Natural killer cell (primary cell): ENCODE measurements at places on chromosomes 3 and 15. TPM values are rescaled to one million over a fixed set of nuclear protein-coding genes. Genes with fewer than 3 reads are reported as not detected.

GRCh38 chr3:71681224-71681668 is 44.0 kb downstream of the EIF4E3 start:
- DNase-seq: no peak

GRCh38 chr3:123258811-123259420 is 57.2 kb downstream of the SEC22A start:
- DNase-seq: peak; percentile 51

GRCh38 chr3:134365766-134366065 is 8.5 kb downstream of the AMOTL2 start:
- DNase-seq: no peak

DNA sequence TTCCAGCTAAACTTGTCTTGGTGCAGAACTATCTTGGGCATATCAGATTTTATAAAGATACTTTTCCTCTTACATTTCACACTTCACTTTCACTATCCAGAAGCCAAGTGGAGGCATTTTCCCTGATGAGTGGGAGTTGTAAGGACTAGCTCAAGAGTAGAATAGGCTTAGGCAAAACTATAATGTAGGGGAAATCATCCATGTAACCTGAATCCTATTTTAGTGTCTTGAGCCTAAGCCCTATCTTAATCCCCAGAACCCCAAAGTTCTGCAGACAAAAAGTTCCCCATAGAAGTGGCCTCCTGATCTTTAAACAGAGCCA is 42.2 kb upstream of the CD47 start:
- no peak for DNase-seq

CFAP100 gene
- not detected for total RNA-seq

BCL2A1 gene
- total RNA-seq: 42.2 TPM

TP63 gene
- total RNA-seq: not detected
